ENCODE measurements at places on chromosomes 2 and 18. TPM values are rescaled to one million over a fixed set of nuclear protein-coding genes. Genes with fewer than 3 reads are reported as not detected.

DNA sequence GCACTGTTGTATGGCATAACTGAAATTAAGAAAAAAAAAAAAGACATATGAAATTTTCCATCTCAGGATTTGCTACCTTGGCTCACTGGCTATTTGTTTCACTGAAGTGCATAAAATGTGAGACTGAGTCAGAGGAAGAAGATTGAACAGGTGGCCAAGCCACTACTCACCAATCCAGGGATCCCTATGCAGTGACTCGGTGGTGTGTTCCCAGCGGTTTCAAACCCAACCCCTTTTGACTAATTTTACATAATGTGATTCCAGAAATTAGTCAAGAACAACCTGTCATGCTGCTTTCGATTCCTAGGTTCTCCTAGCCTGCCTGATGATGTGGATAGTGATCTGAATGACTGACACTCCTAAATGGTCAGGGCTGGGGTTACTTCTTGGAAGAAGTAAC, 77.3 kb downstream of the KLHL14 start:
- no peak for DNase-seq

DNA sequence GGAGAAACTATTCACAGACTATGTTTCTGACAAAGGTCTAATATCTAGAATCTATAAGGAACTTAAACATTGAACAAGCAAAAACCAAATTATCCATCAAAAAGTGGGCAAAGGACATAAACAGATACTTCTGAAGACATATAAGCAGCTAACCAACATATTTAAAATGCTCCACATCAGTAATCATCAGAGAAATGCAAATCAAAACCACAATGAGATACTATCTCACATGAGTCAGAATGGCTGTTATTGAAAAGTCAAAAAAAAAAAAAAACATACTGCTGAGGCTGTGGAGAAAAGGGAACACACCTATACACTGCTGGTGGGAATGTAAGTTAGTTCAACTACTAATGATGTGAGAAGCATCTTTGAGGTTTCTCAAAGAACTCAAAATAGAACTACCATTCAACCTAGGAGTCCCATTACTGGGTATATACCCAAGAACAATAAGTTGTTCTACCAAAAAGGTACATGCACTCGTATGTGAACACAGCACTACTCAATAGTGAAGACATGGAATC, 220.4 kb upstream of the TFPI start:
- no peak for DNase-seq

- DNase-seq: no peak
Observed at GRCh38 chr2:218881744-218882460, 1.2 kb downstream of the WNT10A start.

DNA sequence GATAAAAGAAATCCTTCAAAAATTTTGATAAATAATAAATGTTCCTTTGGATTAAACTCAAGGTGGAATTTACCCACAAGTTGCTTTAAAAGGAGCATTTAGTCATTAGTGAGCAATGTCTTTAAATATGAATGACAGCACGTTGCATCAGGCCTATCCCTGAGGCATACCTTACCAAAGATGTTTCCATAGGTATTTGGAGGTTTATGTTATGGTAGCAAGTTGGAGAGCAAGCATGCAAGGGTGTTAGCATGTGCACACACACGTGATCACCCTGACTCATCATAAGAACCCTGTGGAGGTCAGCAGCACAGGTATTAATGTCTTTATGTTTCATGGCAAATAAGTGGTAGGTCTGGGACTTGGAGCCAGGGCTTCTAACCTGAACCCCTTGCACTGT, 159.9 kb downstream of the ACTR3 start:
- DNase-seq: no peak

GRCh38 chr2:227043981-227044380, 120.0 kb downstream of the COL4A4 start:
- no peak for DNase-seq

DNA sequence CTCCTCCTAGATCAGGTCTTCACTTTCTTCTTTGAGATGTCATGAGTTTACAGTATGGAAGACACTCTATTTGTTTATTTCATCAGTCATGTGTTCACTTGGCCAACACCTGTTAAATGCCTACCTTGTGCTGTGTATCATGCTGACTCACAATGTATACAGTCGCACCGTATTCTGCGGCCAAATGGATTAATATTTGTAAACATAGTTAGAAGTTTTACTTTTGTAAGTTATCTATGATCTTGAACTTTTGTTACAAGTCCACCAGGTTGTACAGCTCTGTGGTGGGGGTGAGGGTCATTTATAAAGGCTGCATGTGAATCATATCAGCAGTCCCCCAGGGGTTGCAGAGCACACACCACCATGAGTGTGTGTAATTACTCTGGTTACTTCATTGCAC, 408.7 kb upstream of the NRP2 start:
- DNase-seq: no peak

DNA sequence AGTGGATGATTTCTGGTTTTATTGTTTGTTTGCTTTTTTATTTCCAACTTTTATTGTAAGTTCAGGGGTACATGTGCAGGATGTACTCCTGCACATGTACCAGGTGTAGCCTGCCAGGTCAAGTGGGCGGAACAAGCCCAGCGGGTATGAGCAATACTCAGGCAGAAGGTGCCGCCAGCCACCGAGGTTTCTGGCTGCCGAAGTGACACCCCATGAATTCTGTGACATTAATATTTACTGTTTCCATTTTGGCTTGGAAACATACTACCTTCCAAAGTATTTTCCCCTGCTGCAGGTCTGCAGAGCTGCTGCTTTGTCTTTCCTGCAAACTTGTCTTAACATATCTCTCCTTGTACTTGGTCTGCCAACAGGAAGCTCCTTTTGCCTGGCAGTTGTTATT, 78.5 kb downstream of the PTPN4 start:
- no peak for DNase-seq

- DNase-seq: no peak
Observed at GRCh38 chr18:28095041-28095440, 81.9 kb downstream of the CDH2 start.

DNA sequence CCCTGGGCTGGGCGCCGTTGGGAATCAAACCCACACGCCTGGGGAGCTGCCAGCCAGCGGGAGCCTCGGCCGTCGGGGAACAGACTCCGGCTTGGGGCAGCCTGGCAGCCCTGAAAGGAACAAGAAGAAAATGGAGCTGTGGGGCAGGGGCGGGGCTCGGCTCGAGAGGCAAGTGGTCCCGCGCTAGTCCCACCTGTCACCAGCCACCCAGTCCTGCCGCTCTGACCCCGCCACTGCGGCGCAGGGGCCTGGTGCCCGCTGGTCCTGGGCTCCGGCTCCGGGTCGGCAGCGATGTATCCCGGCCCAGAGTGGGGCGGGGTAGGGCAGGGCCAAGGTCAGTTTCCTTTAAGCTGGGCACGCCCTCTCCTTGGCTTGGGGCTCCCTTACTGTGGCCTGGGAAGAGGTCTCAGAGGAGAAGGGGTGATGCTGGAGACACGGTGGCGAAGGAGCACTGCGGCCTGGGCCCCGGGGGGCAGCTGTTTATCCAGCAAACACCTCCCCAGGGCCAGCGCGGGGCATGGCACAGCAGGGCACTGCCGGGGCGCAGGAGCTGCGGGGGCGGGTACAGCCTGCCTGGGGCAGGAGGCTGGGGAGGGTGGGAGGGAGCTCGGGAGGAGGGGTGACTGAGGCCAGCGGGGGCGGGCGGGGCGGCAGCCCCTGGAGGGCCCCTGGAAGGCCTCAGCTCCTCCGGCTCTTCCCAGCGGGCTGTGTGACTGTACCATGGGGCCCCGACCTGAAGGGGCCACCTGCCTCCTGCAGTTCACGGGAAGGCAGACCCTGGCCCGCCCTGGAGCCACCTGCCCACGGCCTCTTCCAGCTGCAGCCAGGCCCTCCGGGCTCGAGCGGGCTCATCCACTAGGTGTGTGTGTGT, 15.6 kb downstream of the ODC1 start:
- no peak for DNase-seq

DNA sequence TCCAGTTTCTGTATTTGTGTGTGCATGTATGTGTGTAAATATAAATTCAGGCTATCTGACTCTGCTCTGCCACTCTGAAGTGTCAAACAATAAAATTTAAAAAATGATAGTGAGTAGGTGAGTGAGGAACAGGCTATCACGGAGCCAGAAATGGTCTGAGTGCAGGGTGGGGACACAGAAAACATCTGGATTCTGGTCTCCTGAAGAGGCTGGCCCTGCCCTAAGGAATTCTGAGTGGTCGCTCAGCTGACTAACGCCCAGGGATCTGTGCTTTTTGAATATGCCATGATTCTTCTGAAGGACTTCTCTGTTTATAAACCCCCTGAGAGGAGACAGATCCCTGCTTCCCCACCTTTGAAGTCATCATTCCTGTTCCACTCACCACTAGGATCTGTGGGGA, 353.9 kb upstream of the GYPC start:
- no peak for DNase-seq

- DNase-seq: no peak
Observed at GRCh38 chr2:138414014-138414413, 87.6 kb upstream of the SPOPL start.

GAREM2 gene
- total RNA-seq: 2.0 TPM

PLGLB2 gene
- 3.9 TPM for total RNA-seq
